ENCODE measurements at places on chromosomes 4 and X.

- DNase-seq, result no peak
These were observed 60.9 kb downstream of the GK start for GRCh38 chrX:30714138-30714537.

DNA sequence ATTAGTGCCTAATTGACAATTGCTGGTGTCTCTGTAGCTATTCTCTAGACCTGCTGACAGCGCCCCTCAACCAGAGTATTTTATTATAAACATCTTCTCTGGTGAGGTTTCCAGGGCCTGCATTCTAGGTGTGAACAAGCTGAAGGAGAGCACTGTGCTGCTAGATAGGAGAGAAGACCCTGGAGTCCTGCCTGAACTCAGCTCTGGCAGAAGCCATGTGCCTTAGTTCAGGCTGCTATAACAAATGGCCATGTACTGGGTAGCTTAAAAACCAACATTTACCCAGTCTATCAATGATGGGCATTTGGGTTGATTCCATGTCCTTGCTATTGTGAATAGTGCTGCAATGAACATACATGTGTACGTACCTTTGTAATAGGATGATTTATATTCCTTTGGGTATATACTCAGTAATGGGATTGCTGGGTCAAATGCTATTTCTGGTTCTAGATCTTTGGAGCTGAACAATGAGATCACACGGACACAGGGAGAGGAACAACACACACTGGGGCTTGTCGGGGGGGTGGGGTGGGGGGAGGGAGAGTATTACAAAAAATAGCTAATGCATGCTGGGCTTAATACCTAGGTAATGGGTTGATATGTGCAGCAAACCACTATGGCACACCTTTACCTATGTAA is 185.5 kb upstream of the CPEB2 start:
- no peak for DNase-seq

- no peak for DNase-seq
These were observed 34.2 kb downstream of the MMRN1 start for GRCh38 chr4:89928838-89929237.

DNA sequence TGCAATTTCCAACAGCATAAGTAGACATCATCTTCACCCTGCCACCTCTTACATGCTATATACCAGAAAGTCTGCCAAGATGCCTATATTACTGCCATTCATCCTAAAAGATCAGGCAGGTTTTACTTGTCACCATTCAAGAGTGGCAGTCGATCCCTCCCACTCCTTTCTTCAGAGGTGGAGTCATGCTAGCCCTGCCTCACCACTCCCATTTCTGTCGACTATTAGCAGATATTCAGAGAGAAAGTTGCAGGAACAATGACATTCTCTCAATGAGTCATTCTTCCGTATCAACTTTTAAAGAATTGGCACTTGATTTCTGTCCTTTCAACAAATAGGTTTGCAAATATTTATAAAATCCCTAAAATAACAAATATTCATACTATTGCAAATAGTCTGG is 1060.1 kb downstream of the ADGRL3 start:
- DNase-seq, result no peak

DNA sequence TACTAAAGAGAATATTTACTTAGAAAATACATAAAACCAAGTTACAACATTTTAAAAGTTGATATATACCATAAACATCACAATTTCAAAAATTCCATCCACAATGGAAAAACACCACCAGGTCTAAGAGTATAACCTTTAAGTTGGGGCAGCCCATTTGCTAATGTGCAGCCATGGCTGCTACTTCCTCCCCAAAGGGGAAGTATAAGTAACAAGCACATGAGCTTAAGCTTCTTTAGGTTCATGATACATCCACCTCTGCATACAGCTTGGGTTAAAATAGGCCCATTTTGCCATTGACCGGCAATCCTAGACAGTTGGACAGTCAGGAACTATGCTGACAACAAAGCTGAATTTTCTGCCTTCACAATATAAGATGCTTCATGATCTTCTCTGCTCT is 16.6 kb upstream of the GASK1B start:
- no peak for DNase-seq

DNA sequence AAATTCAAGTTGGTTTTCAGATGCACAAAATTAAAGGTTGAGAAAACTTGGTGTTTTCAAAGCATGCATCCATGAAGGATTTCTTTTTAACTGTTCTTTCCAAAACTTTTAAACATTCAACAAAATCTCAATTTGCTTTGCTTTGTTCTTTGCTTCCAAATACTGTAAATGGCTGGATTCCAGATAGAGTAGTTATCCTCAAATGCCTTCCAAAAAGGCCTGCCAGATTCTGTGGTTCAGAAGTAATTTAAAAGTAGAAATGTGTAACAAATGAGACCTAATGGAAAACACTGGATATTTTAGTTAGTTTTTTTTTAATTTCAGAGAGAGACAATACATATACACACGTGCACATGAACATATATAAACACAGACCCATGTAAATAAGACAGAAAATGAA is 97.3 kb downstream of the NR3C2 start:
- DNase-seq, result no peak

DNA sequence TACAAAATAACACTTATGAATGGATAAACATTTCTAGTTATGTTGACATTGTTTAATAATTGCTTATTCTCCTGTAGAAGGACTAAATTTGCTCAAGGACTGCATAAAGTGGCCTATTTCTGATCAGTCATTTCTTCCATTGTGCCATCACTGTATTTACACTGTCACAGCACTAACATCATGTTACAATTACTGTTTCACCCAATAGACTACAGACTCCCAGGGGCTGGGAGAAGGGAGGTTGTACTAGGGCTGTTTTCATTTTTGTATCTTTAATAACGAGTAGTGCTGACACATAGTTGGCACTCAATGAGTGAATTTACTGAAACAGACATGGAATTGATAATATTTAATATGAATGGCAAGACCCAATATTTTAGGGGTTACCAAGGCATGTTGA is 139.5 kb downstream of the SLC10A7 start:
- no peak for DNase-seq

GRCh38 chr4:133808151-133808550 is 393.4 kb downstream of the PABPC4L start:
- no peak for DNase-seq

All from A549 (cell line).